ENCODE measurements at places on chromosomes 3 and 15.
A peak's percentile ranks its signal among the peaks of the same experiment; 100 is the strongest.

- no peak for DNase-seq
Observed at GRCh38 chr15:73593304-73594074, 39.7 kb downstream of the NPTN start.

- DNase-seq: peak; percentile 3
Observed at GRCh38 chr3:117036259-117036799, 326.8 kb downstream of the TUSC7 start.

- no peak for DNase-seq
Observed at GRCh38 chr3:133197619-133198018, 159.4 kb downstream of the TMEM108 start.

GRCh38 chr15:66404532-66404931 is 17.8 kb downstream of the MAP2K1 start:
- DNase-seq: no peak

GRCh38 chr3:155739154-155739553 is 5.7 kb downstream of the PLCH1 start:
- DNase-seq: peak; percentile 66

- peak; percentile 25 for DNase-seq
Observed at GRCh38 chr15:101675796-101676582, 23.8 kb upstream of the TM2D3 start.

DNA sequence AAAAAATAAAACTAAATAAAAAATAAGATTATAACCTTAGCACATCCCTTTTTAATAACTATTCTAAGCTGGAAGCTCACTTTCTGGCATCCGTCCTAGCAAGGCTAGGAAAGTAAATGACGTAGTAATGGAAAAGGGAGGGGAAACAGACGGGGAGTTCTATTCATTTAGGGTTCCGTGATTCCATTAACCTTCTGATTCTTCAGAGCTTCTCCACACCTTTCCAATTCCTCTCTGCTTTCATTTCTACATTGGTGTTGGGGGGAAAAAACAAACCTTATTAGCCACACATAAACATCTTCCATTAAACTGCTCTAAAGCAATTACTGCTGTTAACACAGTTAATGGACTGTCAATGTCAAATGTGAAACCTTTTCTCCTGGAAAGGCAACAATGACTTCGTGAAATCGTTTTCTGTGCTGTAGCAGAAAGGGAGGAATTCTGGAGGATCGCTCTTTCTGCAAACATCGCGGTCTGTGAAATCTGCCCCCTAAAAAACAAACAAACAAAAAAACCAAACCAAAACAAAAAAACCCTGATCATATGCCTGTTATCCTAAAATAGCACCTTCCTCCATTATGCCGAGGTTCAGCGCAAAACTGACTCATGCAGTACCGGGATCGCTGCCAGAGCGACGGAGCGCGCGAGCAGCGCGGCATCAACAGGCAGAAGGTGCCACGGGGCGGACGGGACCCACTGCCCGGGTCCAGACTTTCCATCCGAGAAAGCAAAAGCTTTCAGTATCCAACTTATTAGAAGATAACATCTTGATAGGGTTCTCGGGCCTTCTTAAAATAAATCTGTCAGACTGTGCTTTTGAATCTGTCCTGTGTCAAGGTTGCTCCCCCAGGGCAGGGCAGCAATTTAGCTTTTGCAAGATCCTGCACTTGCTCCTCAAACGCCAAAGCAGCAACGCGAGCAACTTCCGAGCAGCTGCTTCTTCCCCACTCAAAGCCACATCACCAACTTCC is 156.2 kb downstream of the FGF12 start:
- DNase-seq: peak; percentile 85

- DNase-seq: peak; percentile 41
Observed at GRCh38 chr15:96893159-96893906, 562.8 kb downstream of the NR2F2 start.

GRCh38 chr3:72510247-72510646 is 338.0 kb downstream of the SHQ1 start:
- no peak for DNase-seq

DNA sequence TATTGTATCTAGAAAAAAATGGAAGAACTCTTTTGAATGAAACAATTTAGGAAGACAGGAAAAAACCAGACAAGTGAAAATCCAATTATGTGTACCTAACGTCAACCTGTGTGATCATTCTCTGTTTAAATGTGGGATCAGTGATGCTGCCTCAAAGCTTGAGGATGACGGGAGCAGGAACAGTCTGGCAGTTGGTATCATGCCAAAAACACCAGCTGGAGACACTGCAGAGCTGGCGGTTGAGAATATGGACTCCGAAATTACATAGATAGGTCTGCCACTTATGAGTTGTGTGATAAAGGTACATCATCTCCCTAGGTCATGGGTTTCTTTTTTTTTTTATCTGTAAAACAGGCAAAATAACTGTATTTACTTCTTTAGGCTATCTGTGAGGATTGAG is 480.5 kb downstream of the CNTN4 start:
- no peak for DNase-seq

DNA sequence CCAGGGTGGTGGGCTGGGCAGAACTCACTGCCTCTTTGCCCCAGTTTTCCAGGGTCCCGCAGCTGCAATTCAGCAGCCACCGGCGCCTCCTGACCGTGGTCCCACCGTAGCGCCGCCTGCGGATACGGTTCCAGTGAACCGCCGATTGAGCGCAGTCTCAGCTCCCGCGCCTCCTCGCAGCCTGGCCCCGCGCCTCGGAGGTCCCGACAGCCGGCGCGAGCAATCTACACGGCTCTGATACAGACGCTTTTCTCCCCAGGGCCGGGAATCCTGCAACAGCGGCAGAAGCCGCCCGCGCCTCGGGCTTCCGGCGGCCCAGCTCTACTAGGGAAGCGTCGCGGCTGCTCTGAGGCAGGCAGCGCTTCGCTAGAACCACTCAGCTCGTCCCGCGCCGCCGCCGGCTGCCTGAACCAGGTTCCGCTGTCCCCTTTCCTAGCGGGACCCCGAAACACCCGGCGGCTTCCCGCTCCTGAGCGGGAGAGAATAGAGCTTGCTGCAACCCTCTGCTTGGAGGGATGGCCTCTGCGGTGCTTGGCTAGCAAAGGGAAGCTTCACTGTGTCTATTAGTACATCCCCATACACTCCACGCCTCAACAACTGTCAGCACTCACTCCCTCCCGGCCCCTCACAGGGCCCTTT is 3.1 kb downstream of the FOXL2NB start:
- DNase-seq: no peak

DNA sequence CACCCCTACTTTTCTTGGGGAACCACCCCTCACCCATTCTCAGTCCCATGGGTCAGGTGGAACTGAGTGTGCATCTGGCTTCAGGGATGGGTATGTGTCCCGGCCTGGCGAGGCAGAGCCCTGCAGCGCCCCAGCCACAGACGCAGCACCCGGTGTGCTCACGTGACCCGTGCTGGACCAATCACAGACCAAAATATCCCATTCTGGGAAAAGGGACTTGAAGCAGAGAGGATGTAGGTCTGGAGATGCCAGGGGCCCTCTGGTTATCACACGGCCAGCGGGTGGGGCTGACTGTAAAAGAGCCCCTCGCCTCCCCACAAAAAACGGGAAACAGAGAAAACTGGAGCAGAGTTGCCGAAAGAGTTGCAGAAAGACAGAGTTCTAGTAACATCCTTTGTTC is 138.0 kb upstream of the RAD18 start:
- no peak for DNase-seq

GRCh38 chr3:126146034-126146433 is 34.4 kb downstream of the ALDH1L1 start:
- no peak for DNase-seq

GRCh38 chr15:100400996-100401395 is 59.2 kb upstream of the ADAMTS17 start:
- DNase-seq: no peak

DNA sequence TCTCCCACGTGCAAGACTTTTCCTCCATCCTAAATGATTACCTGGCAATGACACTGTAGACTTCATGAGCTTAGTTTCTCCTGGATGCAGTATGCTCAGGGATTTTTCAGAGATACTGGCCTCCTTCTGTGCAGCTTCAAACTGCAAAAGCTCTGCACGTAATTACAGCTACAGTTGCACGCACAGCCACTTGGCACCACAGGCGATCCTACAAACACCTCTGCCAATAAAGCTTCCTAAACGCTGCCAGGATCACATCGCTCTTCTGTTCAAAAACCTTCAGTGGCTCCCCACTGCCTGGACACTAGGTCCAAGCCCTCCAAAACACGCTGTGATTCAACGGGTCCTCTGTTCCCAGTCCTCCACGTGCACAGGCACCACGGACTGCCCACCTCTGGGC is 49.5 kb downstream of the NUP210 start:
- DNase-seq: no peak

DNA sequence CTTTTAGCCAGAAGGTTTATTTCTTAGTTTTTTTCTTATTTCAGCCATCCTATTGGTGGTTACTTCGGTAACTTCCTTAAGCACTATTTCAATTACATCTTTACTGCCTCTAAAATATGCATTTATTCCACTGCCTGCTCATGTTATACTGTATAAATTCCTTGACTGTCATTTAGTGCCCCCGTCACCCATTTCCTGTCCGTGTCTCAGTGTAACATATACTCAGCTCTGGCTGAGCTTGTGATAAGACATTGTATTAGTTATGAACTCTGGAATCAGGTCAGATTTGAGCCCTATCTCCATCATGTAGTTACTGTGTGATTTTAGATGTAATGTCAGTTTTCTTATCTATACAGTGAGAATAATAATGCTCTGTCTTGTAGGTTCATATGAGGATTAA is 24.2 kb downstream of the PIAS1 start:
- DNase-seq: no peak

GRCh38 chr3:128929364-128929763 is 49.9 kb downstream of the ACAD9 start:
- no peak for DNase-seq

DNA sequence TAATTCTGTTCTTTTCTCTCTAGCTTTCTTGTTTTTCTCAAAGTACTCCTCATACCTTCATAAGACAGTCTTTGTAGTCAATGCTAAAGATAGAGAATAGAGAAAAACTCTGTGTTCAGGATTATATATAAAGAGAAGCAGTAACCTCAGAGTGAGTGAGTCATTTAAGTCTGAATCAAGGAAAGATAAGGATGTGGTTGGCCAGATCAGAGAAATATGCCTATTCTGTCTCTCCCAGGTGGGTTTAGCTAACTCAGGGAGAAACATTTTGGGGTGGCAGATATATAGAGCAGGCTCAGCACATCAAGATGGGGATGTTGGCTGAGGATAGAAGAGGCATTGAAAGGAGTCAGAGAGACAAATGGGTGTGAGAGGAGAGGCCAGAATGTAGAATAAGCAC is 31.4 kb downstream of the GTF2E1 start:
- peak; percentile 17 for DNase-seq

DNA sequence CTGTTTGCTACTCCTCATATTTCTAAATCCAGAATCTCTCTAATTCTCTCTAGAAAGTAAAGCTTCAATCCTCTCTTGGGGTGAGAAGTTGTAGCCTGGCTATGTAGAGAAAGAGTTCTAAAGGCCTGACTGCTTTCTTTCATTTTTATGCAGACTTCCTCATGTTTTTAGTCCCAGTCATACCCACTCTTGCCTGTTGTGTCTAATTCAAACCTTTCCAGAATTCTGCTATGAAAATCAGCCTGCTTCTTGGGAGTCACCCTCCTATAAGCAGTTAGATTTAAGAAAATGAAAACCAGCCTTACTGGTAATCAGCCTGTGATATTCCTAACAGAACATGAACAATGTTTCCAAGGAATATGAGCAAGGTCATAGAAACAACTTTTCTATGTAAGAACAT is 14.8 kb upstream of the ZNF639 start:
- DNase-seq: no peak

DNA sequence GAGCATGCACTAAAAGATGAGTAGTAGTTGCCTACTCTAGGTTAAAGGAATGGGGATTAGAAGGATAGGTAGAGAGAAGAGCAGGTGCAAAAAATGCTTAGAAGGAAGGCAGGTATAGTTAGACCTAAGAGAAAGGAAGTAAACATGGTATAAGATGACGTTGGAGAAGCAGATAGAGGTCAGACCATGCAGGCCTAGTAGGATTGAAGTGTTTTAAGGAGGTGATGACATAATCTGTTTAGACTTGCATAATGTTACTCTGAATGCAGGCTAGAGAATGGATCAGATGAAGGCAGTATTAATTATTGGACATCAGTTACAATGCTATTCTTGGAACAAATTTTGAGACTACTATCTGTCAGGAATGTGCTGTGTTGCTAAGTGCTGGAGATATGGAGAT is 11.1 kb upstream of the ECT2 start:
- DNase-seq: no peak

GRCh38 chr15:32656496-32656895 is 15.0 kb downstream of the SCG5 start:
- no peak for DNase-seq

- no peak for DNase-seq
Observed at GRCh38 chr15:59924812-59925522, 79.1 kb upstream of the FOXB1 start.

- no peak for DNase-seq
Observed at GRCh38 chr3:71862371-71863140, 77.6 kb upstream of the PROK2 start.

- DNase-seq: no peak
Observed at GRCh38 chr15:83282776-83283137, 1.7 kb downstream of the BNC1 start.

- DNase-seq: no peak
Observed at GRCh38 chr3:139326707-139327106, 17.1 kb upstream of the MRPS22 start.

- peak; percentile 20 for DNase-seq
Observed at GRCh38 chr3:57805674-57806073, 49.6 kb downstream of the SLMAP start.

GRCh38 chr3:183332487-183332886 is 79.4 kb downstream of the B3GNT5 start:
- no peak for DNase-seq

- peak; percentile 33 for DNase-seq
Observed at GRCh38 chr15:63023351-63023945, 19.1 kb upstream of the TPM1 start.

GRCh38 chr3:158916111-158916510 is 114.3 kb downstream of the MFSD1 start:
- no peak for DNase-seq

GRCh38 chr3:121072133-121072532 is 164.1 kb downstream of the STXBP5L start:
- DNase-seq: no peak

Measured in H4 (cell line).